Skin of body (tissue), 3 donors: ENCODE measurements at places on chromosomes 5 and 9. TPM values are rescaled to one million over a fixed set of nuclear protein-coding genes. Genes with fewer than 3 reads are reported as not detected.
A peak's percentile ranks its signal among the peaks of the same experiment; 100 is the strongest.

The ZNF608 gene
- 41.0 TPM for total RNA-seq

The CCDC183 gene
- total RNA-seq: 0.59 TPM

The FAM200C gene
- total RNA-seq: 10.5 TPM

The STPG3 gene
- total RNA-seq: not detected

The PCDHA6 gene
- 0.30 TPM for total RNA-seq

The CTXN3 gene
- total RNA-seq: not detected

The S1PR3 gene
- total RNA-seq: 7.9 TPM

DNA sequence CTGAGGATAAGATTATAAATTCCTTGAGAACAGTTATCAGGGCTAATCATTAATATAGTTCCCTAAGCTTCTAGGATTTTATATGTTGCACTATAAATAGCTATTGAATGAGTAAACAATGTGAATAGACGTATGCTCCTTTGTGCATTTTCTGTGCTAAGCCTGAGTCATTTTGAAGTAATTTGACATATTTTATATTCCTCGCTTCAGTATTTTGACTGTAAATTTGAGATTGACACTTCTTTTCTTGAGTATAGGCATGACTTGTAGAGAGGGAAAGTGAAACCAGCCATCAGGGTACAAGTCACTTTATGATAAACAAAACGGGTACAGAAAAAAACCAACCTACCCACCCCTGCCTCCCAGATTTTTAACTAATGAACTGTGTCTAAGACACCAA is 367.7 kb upstream of the PRR16 start:
- DNase-seq: no peak

DNA sequence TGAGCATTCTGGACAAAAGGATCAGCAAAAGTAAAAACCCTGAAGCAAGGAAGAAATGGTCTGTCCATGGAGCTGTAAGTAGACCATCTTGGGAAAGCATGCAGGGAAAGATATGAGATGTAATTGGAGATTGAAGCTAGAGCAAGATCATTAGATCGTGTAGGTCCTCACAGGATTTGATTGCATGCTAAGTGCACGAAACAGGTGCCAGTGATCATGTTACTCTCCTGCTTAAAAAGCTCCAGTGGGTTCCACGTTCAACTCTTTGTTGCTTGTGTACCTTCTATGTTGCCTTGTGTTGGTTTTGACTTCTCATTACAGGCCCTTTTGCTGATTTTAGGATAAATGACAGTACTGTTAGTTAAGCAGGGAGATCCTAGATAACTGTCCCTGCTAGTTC is 442.0 kb downstream of the DMRT2 start:
- no peak for DNase-seq

DNA sequence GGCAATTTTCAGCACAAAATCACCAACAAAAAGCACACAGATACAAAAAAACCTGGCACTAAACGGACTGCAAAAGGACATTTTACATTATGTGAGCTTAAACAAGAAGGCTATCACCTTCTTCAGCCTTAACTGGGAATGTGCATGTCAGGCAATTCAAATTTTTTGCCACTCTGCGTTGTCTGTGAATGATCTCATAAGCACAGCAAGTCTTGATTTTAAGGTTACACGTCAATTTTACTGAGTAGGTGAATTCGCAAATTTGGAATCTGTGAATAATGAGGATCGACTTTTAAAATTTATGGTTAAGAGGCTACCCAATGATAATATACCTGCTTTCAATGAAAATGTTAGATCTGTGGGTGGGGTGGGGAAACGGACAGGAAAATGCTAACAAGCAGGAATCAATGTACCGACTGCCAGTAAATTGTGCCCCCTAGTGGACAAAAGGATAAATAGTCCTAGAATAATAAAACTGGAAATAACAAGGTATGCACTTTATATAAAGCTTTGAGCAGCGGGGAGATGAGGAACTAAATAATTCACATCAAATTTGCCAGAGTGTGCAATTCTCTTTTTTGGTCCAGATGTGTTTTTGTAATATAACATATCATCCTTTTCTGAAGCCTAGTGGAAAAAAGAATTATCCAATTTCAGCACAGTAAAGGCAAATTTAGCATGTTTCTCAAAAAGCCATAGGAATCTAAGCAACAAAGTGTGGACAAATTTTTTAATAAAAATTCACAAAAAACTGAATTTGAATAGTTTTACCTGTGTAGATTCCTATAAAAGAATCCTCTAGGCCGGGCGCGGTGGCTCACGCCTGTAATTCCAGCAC is 20.5 kb downstream of the EQTN start:
- peak; percentile 17 for DNase-seq

- no peak for DNase-seq
These were observed 362.8 kb upstream of the RPS23 start for GRCh38 chr5:82640916-82641315.

DNA sequence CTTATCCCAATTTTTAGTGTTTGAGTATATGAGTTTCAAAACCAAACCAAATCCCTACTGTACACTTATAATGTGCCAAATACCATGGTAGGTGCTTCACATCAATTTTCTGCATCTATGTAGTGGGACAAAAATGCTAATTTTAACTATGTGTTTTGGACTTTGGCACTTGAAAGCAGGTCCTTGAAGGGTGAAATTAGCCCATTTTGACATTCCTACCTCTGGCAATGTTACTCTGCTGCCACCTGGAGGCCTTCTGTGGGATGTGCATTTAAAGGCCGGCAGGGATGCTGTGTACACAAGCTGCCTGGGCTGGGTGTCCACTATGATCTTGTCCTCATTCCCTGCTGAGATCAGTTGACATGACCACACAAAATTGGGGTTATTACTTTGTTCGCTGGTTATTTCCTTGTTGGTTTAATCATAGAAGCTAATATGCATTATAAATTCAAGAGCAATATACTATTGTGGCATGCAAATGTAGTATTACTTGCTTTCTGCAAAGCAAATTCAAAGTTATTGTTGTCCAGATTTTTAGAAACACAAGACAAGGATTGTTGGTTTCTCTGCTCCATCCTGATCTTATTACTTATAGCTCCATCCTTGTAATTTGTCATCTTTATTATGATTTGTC is 166.8 kb downstream of the ARHGEF28 start:
- DNase-seq: peak; percentile 64

DNA sequence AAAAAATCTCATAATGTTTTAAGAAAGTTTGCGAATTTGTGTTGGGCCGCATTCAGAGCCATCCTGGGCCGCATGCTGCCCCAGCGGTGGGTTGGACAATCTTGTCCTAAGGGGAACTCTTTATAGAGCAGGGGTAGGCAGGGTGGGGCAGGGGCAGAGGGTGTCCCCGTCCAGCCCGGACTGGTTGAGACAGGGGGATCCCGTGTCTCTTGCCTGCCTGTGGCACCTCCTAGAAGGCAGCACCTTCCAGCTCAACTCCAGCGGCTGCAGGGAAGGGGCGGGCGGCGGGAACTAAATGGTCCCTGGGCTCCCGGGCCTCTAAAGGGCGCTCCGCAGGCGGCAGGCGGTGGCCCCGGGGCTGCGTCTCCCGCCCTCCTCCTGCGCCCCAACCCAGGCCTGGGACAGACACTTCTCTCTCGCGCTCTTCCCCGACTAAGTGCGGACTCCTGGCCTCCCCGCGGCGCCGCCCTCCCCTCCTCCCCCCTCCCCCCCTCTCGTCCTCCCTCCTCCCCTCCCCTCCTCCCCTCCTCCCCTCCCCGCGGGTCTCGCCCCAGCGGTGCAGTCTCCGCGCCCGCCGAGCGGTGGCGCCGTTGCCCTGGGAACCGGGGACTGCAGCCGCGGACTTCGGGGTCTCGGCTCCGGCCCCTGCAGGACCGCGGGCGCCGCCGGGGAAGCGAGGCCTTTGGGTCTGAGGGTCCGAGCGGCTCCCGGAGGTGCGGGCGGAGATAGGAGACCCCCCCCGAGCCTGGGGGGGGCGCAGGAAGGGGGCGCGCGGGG is 132.6 kb downstream of the MRPL36 start:
- DNase-seq: peak; percentile 46

- DNase-seq: peak; percentile 79
These were observed 78.6 kb upstream of the MPDZ start for GRCh38 chr9:13358128-13358527.

DNA sequence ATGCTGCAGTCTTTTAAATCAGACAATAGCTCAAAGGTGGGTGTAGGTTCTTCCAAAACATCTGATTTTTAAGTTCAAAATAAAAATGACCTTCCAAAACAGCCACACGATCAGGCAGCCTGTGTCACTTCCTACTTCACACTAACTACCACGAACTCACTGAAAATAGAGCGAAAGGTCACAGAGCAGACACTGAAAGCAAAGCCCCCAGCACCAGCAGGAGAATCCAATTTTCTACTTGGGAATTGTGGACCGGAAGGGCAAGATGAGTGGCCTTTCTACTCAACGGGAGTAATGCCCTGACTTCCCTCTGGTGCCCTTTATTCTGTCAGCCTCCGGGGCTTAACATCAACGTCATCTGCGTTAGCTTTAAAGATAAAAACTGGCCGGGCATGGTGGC is 107.8 kb upstream of the FAM120A start:
- no peak for DNase-seq

GRCh38 chr9:72207278-72207677 is 58.0 kb downstream of the GDA start:
- DNase-seq: no peak

DNA sequence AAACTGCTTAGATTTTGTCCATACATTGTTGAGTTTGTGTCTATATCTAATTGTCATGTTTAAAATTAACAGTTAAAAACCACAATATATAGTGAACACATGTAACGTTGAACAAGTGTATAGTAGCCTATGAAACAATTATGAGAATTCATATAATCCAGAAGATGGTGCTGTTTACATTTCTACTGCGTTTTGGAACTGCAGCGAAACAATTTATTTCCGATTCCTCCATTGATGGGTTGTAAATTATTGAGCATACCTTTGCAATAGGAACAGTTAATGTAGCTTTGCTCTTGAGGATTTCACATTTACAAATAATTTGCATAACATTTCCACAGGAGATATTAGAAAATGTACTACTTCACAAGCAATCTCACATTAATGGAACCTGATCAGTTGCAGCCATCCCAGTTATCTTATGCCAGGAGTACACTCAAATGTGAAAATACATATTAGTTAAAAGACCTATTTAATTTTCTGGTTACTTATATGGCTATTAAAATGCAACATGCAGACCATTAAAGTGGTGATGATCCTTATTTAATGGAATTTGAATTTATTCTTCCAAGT is 411.8 kb downstream of the CDH10 start:
- no peak for DNase-seq

DNA sequence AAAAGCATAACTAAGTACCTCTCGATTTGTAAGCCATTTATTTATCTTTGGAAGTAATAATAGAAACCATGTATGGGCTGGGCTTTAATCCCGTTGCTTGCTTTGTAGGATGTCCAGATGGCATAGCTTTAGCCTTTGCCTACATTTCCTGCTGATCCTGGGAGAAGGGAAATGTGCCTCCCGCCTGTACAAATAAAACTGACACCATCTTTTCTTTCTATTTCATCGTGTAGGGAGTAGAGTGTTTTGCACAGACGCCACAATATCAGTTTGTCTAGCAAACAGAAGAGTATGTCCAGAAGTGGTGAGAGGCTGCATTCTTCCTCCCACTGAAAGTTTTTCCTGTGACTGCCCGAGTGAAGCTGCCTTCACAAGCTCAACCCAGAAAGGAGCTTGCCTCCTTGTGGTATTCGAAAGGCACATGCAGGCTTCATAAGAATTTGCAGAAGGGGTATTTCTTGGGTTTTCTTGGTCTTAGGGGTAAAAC is 24.7 kb upstream of the TJP2 start:
- no peak for DNase-seq

DNA sequence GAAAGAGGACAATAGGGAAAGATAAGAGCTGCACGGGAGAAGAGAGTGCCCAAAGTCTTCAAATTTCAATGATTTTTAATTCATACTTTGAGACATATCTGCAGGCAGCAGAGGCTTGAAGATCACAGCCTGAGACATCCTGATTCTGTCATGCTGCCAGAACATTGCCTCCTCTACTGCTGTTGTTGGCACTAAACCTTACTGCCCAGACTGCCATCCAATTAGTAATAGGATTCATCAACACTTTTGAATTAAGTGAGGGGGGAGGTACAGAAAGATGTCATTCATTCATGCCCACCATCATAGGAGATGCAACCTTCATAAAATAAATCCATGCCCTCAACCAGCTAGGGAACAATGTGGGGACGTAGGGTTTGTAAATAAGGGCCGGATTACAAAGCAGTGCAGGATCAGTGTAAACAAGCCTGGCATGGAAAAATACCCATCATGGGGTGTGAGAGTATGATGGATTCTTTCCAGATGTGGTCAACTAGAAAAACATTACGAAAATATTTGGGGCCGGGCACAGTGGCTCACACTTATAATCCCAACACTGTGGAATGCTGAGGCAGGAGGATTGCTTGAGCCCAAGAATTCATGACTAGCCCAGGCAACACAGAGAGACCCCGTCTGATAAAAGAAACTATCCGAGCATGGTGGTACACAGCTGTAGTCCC is 122.1 kb upstream of the DAPK1 start:
- no peak for DNase-seq

DNA sequence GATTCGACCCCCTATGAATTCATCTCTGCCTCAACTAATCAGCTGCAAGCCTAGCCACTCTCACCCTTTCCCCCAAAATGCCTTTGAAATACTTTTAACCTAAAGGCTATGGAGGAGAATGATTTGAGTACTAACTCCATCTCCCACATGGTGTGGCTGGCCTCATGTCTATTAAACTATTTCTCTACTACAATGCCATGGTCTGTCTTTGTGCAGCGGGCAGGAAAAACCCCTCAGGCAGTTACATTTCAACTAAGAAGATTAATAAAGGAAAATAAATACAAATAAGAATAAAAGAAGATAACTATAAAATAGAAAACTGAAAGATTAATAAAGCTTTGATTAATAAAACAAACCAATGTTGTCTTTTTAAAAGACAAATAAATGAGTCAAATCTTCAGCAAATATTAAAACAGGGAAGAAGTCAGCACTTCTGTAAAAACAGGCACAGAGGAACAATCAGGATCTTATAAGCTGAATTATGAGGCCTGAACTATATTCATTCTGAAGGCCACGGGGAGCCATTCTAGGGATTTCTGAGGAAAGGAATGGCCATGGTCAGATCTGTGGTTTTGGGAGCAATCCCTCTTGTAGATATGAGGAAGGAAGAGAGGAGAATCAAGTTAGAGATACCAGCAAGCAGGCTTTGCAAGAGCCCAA is 116.1 kb upstream of the SLC12A2 start:
- no peak for DNase-seq

GRCh38 chr5:173855162-173855994 is 32.8 kb upstream of the CPEB4 start:
- DNase-seq: no peak

DNA sequence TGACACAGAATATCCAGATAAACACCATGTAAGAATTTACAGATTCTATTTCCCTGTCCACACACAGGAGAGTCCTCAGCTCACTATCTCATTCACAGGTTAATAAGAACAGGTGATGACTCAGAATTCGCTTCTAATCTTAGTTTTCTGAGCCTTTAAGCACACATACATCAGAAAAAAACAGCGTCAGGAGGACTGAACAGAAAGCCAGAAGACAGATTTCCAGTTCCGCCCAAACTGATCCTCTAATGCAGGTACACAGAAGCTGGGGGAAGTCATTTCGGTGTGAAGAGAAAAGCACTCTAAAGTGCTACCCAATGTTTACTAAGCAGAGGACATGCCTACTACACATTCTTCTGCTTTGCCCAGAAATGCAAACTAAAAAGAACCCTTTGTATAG is 1.6 kb downstream of the CEMIP2 start:
- no peak for DNase-seq

GRCh38 chr5:73638344-73639095 is 12.5 kb downstream of the ARHGEF28 start:
- no peak for DNase-seq
